Spinal cord (tissue), 10 donors: ENCODE measurements at places on chromosomes 4 and X. TPM values are rescaled to one million over a fixed set of nuclear protein-coding genes. Genes with fewer than 3 reads are reported as not detected.

The USP11 gene
- 157 TPM for total RNA-seq

The BTC gene
- 3.7 TPM for total RNA-seq

The CABS1 gene
- total RNA-seq = not detected

The PPP2R2C gene
- total RNA-seq = 70.7 TPM

DNA sequence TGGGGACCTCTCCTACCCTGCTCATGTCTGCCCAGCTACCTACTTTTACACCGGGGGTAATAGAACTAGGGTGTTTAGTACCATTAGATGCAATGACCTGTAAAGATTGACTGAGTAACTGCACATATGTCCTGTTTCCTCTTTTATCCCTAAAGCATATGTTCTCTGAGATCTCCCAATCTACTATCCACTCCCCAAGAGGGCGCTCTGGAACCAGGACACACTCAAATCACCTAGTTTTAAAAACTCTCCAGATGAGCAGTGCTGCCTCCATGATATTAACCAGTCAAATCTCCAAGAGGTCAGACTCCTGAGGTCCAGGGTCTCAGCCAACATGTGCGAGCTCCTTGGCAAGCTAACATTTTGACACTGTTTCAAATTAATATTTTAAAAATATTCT lies 87.0 kb upstream of the TSPAN5 start:
- H3K27ac ChIP-seq = no peak overlapping the region
- no peaks in the 10 kb centered on the region for H3K27me3 ChIP-seq
- DNase-seq = no peak
- peaks cover 9% of the 10 kb centered on the region for H3K4me1 ChIP-seq
- H3K36me3 ChIP-seq = no peaks in the 10 kb centered on the region
- no peak overlapping the region for H3K4me3 ChIP-seq

- H3K4me3 ChIP-seq = no peak overlapping the region
- H3K4me1 ChIP-seq = no peaks in the 10 kb centered on the region
- no peak overlapping the region for H3K27ac ChIP-seq
- no peak for DNase-seq
Observed at GRCh38 chrX:8345473-8345872, 119.2 kb upstream of the VCX3B start.

GRCh38 chrX:102714994-102715393 lies 2.7 kb downstream of the GPRASP2 start:
- no peak overlapping the region for H3K4me3 ChIP-seq
- peaks cover 9% of the 10 kb centered on the region for H3K4me1 ChIP-seq
- H3K36me3 ChIP-seq = peaks cover 9% of the 10 kb centered on the region

GRCh38 chrX:98731821-98732220 lies 1678.3 kb downstream of the PCDH19 start:
- H3K36me3 ChIP-seq = no peaks in the 10 kb centered on the region
- H3K4me3 ChIP-seq = no peak overlapping the region
- no peaks in the 10 kb centered on the region for H3K4me1 ChIP-seq
- no peaks in the 10 kb centered on the region for H3K27me3 ChIP-seq

DNA sequence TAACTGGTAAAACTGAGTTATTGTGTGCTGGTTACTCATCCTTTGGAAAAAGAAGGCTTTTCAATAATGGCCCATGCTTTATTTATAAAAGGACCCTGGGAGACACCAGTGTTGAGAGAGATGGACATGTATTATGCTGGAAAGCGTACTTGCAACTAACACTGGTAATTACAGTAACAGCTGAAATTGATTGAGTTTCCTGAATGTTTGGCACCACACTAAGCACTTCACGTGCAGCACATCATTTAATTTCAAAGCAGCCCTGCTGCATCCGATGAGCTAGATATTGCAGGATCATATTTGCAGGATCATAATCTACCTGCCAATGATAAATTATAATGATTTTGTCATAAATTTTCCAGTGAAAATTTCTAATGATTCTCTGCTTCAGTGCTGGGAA lies 81.5 kb downstream of the QRFPR start:
- no peak overlapping the region for H3K4me3 ChIP-seq
- no peaks in the 10 kb centered on the region for H3K4me1 ChIP-seq
- no peak overlapping the region for H3K27ac ChIP-seq
- DNase-seq = no peak

- no peaks in the 10 kb centered on the region for H3K4me1 ChIP-seq
- no peaks in the 10 kb centered on the region for H3K27me3 ChIP-seq
- H3K36me3 ChIP-seq = no peaks in the 10 kb centered on the region
Observed at GRCh38 chr4:102472441-102473013, 28.6 kb upstream of the NFKB1 start.

GRCh38 chr4:181365671-181366070 lies 877.5 kb upstream of the TENM3 start:
- no peaks in the 10 kb centered on the region for H3K27me3 ChIP-seq
- no peaks in the 10 kb centered on the region for H3K36me3 ChIP-seq
- H3K4me3 ChIP-seq = no peak overlapping the region
- H3K27ac ChIP-seq = no peak overlapping the region
- H3K4me1 ChIP-seq = no peaks in the 10 kb centered on the region
- no peak for DNase-seq

DNA sequence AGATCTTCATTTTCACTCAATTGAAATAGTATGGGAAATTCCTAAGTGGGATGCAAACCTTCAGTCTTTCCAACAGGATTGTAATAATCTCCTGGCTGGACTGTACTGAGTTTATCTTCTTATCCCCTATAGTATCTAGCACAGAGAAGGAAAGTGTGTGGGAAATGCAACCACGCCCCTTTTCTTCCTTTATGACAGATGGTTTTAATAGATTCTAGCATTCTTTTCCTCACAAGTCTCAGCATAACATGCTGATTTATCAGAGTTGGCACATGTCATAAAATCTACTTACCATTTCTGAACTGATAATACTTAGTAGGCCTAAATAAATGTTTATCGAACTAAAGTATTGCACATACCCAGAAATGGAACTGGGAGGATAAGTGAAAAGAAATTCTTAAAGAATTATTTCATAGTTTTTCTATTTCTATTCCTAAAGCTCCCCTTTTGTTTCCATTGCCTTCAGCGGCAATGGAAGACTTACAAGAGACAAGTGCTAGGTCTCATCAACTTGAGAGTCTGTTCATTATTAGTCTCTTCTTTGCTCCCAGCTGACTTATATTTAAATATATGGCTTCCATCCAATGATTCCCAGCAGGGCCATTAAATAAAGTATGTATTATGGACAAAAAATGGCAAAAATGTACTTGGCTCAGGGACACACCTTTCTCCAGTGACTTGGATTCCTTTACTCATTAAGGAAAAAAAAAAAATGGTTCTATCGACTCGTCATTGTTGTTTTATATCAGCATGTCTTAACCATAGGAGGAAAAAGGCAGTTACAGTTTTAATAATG lies 484.5 kb downstream of the IL1RAPL1 start:
- no peaks in the 10 kb centered on the region for H3K4me1 ChIP-seq
- H3K27me3 ChIP-seq = no peaks in the 10 kb centered on the region
- H3K36me3 ChIP-seq = no peaks in the 10 kb centered on the region

- no peaks in the 10 kb centered on the region for H3K4me1 ChIP-seq
- H3K27ac ChIP-seq = no peak overlapping the region
- H3K27me3 ChIP-seq = no peaks in the 10 kb centered on the region
- no peaks in the 10 kb centered on the region for H3K36me3 ChIP-seq
- no peak for DNase-seq
- H3K4me3 ChIP-seq = no peak overlapping the region
Observed at GRCh38 chr4:183599690-183600089, 59.3 kb downstream of the RWDD4 start.

GRCh38 chr4:17097362-17097761 lies 198.9 kb upstream of the LDB2 start:
- no peaks in the 10 kb centered on the region for H3K36me3 ChIP-seq
- no peaks in the 10 kb centered on the region for H3K27me3 ChIP-seq
- H3K27ac ChIP-seq = no peak overlapping the region
- H3K4me3 ChIP-seq = no peak overlapping the region
- no peak for DNase-seq
- no peaks in the 10 kb centered on the region for H3K4me1 ChIP-seq
